ENCODE measurements at places on chromosomes 7 and 10. TPM values are rescaled to one million over a fixed set of nuclear protein-coding genes. Genes with fewer than 3 reads are reported as not detected.

GRCh38 chr10:79939969-79940368 lies 8.9 kb downstream of the SFTPD start:
- no peaks in the 10 kb centered on the region for H3K36me3 ChIP-seq
- H3K27ac ChIP-seq = no peak overlapping the region
- H3K4me3 ChIP-seq = no peak overlapping the region
- H3K4me1 ChIP-seq = no peaks in the 10 kb centered on the region
- no peaks in the 10 kb centered on the region for H3K27me3 ChIP-seq

DNA sequence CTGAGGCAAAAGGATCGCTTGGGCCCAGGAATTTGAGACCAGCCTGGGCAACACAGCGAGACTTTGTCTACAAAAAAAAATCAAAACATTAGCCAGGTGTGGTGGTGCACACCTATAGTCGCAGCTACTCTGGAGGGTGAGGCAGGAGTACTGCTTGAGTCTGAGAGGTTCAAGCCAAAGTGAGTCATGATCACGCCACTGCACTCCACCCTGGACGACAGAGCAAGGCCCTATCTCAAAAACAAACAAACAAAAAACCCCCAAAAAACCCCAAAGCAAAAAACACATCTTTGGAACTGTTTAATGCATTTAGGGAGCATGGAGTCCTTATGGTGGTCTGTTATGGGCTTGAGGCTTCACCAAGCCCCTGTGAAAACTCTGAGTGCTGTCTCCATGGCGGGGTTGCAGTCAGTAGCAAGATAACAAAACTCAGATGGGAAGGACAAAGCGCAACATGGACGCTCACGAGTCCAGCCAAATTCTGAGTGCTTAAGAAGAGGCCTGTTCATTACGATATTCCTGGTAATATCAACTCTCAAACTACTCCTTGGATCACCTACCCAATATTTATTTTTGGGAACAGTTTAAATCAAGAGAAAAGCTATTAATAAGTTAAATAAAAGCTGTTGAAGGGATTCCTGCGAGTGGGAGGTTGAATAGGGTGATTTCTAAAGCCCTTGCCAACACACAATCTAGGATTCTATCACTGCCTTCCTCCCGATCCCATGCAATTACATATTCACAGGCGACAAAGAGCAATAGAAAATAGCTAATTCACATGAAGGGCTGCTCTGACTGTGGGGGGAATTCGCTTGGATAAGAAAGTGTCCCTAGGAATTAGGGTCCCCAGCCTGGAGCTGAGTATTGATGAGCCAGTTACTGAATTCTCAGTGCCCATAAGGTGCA lies 123.3 kb downstream of the HIPK2 start:
- H3K27ac ChIP-seq = peak overlapping the region; percentile 70
- H3K27me3 ChIP-seq = no peaks in the 10 kb centered on the region
- no peaks in the 10 kb centered on the region for H3K36me3 ChIP-seq
- peaks cover 29% of the 10 kb centered on the region for H3K4me1 ChIP-seq
- H3K4me3 ChIP-seq = no peak overlapping the region

GRCh38 chr7:81264116-81264515 lies 345.3 kb upstream of the SEMA3C start:
- H3K4me1 ChIP-seq = no peaks in the 10 kb centered on the region
- no peaks in the 10 kb centered on the region for H3K27me3 ChIP-seq
- H3K4me3 ChIP-seq = no peak overlapping the region
- no peaks in the 10 kb centered on the region for H3K36me3 ChIP-seq

- no peaks in the 10 kb centered on the region for H3K27me3 ChIP-seq
- no peaks in the 10 kb centered on the region for H3K4me1 ChIP-seq
- H3K4me3 ChIP-seq = no peak overlapping the region
- no peak overlapping the region for H3K27ac ChIP-seq
- H3K36me3 ChIP-seq = no peaks in the 10 kb centered on the region
- no peak for DNase-seq
Observed at GRCh38 chr7:34728156-34728555, 70.1 kb downstream of the NPSR1 start.

GRCh38 chr10:131677671-131678070 lies 223.1 kb upstream of the PPP2R2D start:
- no peak for DNase-seq
- H3K4me3 ChIP-seq = no peak overlapping the region
- H3K36me3 ChIP-seq = no peaks in the 10 kb centered on the region
- H3K4me1 ChIP-seq = no peaks in the 10 kb centered on the region
- no peak overlapping the region for H3K27ac ChIP-seq

DNA sequence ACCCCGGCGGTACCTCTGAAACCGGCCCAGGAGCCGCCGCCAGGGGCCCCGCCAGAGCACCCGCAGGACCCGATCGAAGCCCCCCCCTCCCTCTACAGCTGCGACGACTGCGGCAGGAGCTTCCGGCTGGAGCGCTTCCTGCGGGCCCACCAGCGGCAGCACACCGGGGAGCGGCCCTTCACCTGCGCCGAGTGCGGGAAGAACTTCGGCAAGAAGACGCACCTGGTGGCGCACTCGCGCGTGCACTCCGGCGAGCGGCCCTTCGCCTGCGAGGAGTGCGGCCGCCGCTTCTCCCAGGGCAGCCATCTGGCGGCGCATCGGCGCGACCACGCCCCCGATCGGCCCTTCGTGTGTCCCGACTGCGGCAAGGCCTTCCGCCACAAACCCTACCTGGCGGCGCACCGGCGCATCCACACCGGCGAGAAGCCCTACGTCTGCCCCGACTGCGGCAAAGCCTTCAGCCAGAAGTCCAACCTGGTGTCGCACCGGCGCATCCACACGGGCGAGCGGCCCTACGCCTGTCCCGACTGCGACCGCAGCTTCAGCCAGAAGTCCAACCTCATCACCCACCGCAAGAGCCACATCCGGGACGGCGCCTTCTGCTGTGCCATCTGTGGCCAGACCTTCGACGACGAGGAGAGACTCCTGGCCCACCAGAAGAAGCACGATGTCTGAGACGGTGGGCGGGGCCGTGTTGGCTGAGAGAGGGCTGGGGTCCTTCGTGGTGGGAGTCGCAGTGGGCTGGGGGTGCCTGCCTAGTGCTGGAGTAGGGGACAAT lies 3.8 kb downstream of the REPIN1 start:
- no peak for DNase-seq
- H3K27me3 ChIP-seq = no peaks in the 10 kb centered on the region
- peak overlapping the region; percentile 67 for H3K27ac ChIP-seq
- H3K4me1 ChIP-seq = peaks cover 34% of the 10 kb centered on the region

Gene MYL10
- total RNA-seq = not detected

Gene VIPR2
- 0.44 TPM for total RNA-seq

Gene MLXIPL
- total RNA-seq = 8.7 TPM

Gene PSMG3
- total RNA-seq = 25.4 TPM

DNA sequence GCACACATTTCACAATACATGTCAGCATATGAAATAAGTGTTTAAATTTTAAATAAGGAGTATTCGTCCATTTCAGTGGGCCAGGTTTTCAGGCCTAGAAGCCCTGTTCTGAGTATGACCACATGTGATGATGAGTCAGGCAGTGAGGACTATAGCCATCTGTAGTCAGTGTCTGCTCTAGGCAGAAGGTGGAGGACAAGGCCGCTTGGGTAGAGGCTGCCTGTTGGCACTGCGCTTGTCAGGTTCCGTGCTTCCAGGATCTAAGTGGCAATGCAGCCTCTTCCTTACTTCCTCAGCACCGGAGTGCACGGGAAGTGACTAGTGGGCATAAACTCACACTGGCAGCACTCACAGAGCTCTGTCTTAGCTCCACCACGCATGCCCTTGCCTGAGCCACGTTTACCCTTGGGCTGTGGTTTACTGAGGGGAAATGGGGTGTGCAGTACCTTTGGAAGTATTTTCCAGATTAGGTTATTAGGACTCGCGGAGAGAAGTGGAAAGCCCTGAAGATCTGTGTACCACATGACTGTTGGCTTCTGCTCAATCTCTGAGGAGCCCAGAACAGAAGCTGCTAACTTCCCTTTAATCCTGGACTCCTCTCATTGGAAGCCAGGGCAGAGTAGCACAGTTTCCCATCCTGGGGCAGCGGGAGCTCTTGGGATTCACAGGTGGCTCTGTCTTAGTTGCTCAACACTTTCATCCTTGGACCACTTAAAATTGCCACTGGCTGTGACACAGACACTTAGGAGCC lies 87.5 kb upstream of the GJD4 start:
- peak overlapping the region; percentile 43 for H3K27ac ChIP-seq
- no peak overlapping the region for H3K4me3 ChIP-seq
- DNase-seq = peak; percentile 19
- no peaks in the 10 kb centered on the region for H3K36me3 ChIP-seq
- no peaks in the 10 kb centered on the region for H3K27me3 ChIP-seq
- H3K4me1 ChIP-seq = peaks cover 5% of the 10 kb centered on the region

Gene SORCS1
- 0.36 TPM for total RNA-seq

GRCh38 chr7:85150624-85151023 lies 36.2 kb downstream of the SEMA3D start:
- H3K27me3 ChIP-seq = no peaks in the 10 kb centered on the region
- no peak overlapping the region for H3K4me3 ChIP-seq
- DNase-seq = no peak
- no peak overlapping the region for H3K27ac ChIP-seq
- H3K4me1 ChIP-seq = no peaks in the 10 kb centered on the region

DNA sequence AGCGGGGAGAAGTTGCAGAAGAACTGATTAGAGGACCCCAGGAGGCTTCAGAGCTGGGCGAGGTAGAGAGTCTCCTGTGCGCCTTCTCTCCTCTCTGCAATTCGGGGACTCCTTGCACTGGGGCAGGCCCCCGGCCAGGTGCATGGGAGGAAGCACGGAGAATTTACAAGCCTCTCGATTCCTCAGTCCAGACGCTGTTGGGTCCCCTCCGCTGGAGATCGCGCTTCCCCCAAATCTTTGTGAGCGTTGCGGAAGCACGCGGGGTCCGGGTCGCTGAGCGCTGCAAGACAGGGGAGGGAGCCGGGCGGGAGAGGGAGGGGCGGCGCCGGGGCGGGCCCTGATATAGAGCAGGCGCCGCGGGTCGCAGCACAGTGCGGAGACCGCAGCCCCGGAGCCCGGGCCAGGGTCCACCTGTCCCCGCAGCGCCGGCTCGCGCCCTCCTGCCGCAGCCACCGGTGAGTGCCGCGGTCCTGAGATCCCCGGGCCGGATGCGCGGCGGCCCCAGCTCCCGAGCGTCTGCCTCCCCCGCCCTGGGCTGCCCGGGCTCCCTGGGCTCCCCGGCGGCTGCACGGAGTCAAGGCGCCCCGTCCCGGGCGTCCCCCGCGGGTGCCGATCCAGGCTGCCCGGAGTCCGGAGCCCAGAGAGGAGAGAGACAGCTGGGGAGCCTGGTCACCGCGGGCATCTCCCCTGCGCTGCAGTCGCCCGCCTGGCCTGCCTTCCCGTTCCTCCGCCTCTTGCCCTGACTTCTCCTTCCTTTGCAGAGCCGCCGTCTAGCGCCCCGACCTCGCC lies at the start of gene PLAU:
PLAU (plus strand) TSS at position 369 of the 789 bp plus-strand sequence. CDS start 424 bp downstream, outside the sequence.
- no peaks in the 10 kb centered on the region for H3K36me3 ChIP-seq
- H3K27me3 ChIP-seq = no peaks in the 10 kb centered on the region
- no peak for DNase-seq
- peak within 1 kb of the TSS; percentile 82 for H3K4me3 ChIP-seq

Gene FBXO24
- total RNA-seq = not detected

Measured in gastrocnemius medialis (tissue), 4 donors.